ENCODE measurements at places on chromosomes 16 and 17.

DNA sequence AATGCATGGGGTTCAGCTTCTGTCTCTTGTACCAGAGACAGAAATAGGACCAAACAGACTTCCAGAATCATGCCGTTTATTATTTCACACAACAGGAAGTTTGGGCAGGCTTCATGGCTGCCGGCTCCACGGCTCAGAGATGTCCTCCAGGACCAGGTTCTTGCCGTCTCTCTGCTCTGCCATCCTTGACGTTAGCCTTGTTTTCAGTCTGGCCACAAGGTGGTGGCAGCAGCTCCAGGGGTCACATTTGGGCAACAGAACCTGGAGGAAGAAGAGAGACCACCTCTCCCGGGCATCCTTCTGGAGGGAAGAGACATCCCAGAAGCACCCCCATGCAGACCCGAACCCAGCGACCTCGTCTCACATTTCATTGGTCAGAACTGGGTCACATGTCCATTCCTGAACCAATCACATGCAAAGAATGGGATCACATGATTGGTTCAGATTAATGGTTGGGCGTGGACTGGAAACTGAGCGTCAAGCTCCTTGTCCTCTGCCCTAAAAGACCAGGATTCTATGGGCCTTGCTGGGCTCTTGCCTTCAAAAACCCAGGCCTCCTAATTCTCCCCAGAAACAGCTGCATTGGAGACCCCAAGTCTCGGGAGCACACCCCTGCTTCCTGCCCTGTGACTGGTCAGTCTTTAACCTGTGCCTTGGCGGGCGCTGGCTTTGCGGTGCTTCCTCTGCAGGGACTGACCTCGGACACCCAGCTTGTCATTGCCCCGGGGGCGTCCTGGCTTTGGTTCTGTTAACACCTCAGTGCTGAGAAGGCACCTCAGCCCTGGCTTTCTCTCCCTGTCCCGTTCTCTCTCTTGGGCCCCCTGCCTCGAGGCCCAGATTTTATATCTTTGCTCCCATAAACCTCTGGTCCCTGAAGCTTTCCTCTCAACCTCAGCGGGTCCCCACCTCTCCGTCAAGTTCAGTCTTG lies 63.3 kb downstream of the IRF8 start:
- DNase-seq: no peak

DNA sequence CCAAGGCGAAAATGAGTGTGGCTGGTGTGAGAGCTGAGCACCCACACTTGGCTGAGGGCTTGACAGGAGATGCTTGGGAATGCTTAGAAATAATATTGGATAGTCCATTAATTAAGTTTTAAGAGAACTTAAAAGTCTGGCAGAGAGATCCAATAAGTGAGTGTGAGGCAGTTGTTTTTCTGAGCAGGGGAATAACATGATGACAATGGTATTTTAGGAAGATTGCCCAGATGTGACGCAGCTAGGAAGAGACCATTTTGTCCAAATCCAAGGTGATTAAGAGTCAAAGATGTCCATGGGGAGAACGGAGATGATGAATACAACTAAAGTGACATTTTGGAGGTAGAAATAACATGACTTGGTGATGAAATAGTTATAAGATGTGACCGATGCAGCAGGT lies 102.8 kb upstream of the AXIN2 start:
- DNase-seq: no peak

DNA sequence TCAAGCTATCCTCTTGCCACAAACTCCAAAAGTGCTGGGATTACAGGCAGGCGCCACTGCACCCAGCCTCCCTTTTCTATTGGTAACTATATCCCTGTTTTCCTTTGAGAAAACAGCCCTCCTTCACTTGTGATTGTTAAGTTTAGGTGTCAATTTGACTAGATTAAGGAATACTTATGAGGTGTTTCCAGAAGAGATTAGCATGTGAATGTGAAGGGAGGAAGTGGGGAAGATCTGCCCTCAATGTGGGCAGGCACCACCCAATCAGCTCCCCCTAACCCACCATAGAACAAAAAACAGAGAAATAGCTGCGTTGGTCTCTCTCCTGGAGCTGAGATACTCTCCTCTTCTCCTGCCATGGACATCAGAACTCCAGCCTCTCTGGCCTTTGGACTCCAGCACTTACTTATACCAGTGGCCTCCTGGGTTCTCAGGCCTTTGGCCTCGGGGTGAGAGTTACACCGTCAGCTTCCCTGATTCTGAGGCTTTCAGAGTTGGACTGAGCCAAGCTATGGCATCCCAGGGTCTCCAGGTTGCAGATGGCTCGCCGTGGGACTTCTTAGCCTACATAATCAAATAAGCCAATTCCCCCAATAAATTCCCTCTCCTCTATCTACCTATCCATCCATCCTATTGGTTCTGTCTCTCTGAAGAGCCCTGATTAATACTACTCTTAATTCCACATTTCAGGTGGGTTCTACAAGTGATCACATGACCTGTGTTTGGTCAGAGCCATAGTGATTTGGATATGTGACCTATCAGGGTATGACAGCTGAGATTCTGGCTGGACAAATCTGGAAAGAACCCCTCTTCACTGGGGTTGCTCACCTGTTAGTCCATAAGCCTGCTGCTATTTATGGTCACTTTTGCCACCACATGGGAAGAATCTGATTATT lies 12.0 kb upstream of the STAT3 start:
- no peak for DNase-seq

DNA sequence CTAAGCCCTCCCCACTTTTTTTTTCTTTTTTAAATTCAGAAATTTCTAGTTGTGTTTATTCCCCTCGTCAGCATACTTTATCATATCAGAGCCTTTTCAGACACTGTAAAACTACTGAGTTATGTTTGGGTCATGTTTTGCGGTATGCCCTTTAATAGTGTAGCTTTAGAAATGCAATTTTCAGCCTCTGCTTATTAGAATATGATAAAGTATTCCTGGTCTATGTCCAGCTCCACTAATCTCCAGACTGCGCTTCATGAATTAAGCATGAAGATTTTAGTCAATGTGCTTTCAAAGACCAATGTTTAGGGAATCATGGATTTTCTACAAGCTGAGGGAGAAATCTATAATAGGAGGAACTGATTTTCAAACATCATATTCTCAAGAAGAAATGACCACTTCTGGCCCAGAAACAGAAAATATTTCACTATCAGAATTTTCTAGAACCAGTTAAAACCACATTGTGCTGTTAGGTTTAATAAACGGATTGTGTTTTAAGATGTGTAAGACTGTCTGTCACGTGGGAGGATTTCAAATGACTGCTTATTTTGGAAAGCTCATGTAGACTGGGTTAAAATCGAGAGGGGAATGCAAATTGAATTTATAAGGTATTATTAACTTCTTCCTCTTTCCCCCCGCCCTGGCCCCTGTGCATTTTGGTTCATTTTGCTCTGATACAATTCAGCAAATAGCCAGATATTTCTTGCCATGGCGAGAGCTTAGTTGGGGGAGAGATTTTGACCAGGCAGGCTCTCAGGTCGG lies 498.5 kb downstream of the WWOX start:
- no peak for DNase-seq

DNA sequence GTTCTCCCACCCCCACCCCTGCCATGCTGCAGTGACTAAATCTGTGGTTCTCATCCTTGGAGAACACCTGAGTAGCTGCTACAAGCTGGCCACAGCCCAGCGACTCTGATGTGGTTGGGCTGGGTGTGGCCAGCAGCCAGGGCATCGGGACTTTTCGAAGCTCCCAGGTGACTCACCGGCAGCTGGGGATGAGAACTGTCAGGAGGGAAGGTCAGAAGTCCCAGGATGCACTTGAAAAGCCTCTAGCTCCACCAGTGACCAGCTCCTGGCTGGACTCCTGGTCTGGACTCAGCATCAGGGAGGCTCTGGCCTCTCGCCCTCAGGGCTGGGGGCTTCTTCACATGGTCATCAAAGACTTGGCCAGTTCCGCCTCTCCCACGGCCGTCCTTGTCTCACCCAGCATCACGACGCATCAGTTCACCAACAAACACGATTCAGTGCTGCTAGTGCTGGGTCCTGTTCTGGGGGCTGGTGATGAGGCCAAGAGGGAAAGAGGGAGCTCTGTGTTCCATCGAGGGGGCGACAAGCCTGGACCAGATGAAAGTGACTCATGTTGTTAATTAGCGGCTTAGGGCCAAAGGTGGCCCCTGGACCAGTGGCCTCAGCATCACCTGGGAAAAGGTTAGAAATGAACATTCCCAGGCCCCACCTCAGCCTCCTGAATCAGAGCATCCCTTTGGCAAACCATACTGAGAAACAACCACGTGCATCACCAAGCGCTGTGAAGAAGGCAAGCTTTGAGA lies 3.9 kb upstream of the C17orf99 start:
- no peak for DNase-seq

- DNase-seq: no peak
Measured at GRCh38 chr17:11330826-11331225, 89.8 kb downstream of the SHISA6 start.

DNA sequence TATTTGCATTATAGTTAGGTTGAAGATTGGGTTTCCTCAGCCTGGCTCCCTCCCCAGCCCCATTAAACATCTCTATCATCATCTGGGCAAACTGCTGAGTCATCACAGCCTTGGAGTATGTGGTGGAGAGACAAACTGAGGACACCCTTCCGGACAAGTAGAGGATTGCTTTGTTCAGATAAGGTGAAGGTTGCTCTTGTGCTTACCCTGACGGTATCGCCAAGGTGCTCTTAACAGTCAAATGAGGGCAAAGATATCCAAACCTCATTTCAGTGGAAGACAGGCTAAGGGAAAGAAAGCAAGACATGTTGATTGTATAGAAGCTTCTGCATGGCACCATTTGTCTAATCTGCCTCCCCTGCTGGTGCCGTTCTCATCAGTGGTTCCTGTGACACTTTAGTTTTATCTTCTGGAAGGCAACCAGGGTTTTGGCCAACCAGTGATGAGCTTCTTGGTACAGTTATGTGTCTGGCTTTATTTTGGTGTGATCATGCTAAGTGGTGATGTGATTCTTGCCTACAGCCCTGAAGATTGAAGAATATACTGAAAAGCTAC lies 56.9 kb upstream of the LGALS9 start:
- DNase-seq: no peak

GRCh38 chr16:35185366-35186044 lies 1726.1 kb downstream of the TP53TG3F start:
- no peak for DNase-seq

DNA sequence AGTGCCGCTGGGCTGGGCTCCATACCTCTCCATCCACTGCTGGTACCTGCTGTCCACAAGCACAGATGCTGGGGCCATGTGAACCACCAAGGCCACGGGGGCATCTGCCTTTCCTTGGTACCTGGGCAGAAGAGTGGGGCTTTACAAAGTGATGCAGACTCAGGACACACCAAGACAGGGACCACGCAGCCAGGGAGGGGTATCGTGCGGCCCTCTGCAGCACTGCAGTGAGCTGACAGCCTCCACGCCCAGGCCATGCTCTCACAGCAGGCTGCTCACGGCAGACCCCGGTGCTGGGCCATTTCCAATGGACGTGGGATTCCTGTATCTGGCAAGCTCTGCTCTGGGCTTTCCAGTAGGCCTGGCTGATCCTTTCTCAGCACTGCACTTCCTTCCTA lies 14.4 kb downstream of the ELAC2 start:
- DNase-seq: no peak

DNA sequence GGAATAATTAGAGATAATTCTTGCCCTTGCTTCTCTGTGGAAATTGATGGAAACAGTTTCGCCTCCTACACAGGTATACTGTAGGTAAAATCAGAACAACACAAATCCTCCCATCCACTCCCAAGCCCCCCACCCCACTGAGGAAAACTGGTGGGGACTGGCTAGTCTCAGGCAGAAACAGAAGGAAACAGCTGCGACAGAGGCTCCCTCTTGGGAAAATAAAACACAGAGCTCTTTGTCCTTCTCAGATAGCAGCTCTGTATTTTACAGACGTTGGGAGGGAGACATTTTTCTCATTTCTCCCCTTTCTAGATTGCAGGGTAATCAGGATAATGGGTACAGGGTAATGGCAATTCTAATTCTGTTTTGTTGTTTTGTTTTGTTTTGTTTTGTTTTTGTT lies 1.1 kb downstream of the SLFN13 start:
- no peak for DNase-seq

DNA sequence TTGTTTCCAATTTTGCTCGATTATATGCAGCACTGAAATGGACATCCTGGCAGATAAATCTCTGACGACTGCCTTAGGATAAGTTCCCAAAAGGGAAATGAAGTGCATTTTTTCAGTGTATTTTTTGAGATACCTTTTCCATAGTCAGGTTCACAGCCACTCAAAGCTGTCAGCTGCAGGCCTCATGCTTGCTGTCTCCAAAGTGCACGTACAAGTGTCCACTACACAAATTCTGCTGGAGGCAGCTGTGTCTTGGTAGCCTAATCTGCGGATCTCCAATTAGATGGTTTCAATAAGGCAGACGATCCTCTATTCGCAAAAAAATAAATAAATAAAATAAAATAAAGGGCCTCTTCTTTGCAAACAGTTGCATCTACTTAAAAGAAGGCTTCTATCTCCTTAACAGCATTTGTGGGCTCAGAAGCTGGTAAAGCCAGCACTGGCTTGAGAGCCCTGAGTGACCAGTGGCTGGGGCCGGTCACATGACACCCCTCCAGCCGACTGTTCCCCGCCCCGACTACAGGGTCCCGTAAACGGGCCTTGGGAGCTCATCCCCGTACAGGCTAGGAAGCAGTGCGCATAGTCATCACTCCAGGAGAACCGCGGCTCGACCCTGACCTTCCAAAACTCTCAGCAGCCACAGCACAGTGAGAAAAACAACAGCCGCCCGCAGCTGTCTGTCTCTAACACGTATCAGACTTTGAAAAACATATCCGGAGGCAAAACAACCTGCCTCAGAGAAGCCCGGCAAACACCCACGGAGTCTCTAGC lies 18.8 kb downstream of the RPH3AL start:
- DNase-seq: no peak

GRCh38 chr16:8388684-8389083 lies 201.6 kb downstream of the TMEM114 start:
- no peak for DNase-seq

- DNase-seq: no peak
Measured at GRCh38 chr16:31143694-31144148, 6.1 kb downstream of the PRSS36 start.

GRCh38 chr16:23293016-23293415 lies 9.1 kb upstream of the SCNN1B start:
- DNase-seq: no peak

GRCh38 chr17:45029758-45030423 lies 21.5 kb downstream of the DCAKD start:
- no peak for DNase-seq

DNA sequence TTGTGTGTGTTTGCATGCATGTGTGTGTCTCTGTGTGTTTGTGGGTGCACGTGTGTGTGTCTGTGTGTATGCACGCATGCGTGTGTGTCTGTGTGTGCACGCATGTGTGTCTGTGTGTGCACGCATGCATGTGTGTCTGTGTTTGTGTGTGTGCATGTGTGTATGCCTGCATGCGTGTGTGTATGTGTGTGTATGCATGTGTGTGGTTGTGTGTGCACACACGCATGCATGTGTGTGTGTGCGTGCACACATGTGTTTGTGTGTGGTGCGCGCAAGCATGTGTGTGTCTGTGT lies 239.9 kb upstream of the TNRC6C start:
- peak; percentile 15 for DNase-seq

- peak; percentile 66 for DNase-seq
Measured at GRCh38 chr17:18261146-18261515, 669 bp downstream of the MIEF2 start.

All from activated CD8-positive, alpha-beta memory T cell treated with anti-CD3 and anti-CD28 coated beads, Interleukin-2, amount 10 ng/mL, durations not matched to agents 7 days and 5 days (primary cell).